T-helper 17 cell (primary cell): ENCODE measurements at places on chromosomes 16 and 17. TPM values are rescaled to one million over a fixed set of nuclear protein-coding genes. Genes with fewer than 3 reads are reported as not detected.

The SLC13A5 gene
- not detected for total RNA-seq

- no peak for DNase-seq
Measured at GRCh38 chr16:27471661-27472060, 69.7 kb downstream of the IL21R start.

GRCh38 chr16:11325404-11326083, 19.7 kb upstream of the RMI2 start:
- DNase-seq = no peak

The HCRT gene
- not detected for total RNA-seq

The GINS2 gene
- total RNA-seq = 1.5 TPM

DNA sequence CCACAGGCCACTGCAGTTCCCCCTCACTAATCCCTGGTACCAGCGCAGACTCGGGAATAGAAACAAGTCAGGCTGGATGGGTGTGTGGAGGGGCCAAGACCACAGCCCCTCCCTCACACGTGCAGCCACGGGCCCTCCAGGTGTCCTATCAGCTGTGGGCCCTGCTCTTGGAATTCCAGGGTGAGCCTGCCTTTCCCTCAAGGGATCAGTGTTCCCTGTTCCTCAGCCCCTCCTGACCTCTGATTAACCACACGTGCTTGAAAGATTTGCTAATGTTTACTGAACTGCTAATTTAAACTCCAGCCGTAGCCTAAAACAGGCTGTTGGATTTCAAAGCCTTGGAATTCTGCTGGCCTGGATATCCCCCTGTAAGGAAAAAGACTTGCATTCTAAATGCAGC, 146.4 kb downstream of the SOCS1 start:
- no peak for DNase-seq

GRCh38 chr17:43616421-43616820, 45.3 kb downstream of the MEOX1 start:
- DNase-seq = no peak

DNA sequence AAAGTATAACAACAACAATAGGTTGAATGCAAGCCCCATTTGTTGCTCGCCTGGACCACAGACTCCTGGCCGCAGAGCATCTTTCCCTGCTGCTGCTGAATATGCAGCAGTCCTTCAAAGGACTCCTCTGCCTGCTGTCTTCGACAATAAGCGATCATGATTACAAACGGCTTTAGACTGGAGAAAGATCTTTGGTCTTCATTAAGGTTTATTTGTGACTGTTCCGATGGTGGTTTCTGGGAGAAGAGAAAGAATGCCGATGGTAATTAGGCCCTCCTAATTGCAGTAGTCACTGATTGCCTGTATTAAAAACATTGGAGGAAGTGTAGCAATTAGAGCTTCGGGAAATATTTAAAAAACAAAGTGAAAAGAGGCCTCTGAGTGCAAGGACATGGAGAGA, 138.2 kb downstream of the CACNG3 start:
- DNase-seq = no peak

The TP53TG3 gene
- total RNA-seq = not detected
